Caki2 (cell line): ENCODE measurements at places on chromosomes 2 and 18. TPM values are rescaled to one million over a fixed set of nuclear protein-coding genes. Genes with fewer than 3 reads are reported as not detected.
A peak's percentile ranks its signal among the peaks of the same experiment; 100 is the strongest.

The NPHP1 gene
- 4.9 and 29.2 TPM in 2 replicates for total RNA-seq

The CCDC195 gene
- not detected in 2 replicates for total RNA-seq

- DNase-seq: no peak
Measured at GRCh38 chr18:46156124-46156745, 52.0 kb downstream of the HAUS1 start.

DNA sequence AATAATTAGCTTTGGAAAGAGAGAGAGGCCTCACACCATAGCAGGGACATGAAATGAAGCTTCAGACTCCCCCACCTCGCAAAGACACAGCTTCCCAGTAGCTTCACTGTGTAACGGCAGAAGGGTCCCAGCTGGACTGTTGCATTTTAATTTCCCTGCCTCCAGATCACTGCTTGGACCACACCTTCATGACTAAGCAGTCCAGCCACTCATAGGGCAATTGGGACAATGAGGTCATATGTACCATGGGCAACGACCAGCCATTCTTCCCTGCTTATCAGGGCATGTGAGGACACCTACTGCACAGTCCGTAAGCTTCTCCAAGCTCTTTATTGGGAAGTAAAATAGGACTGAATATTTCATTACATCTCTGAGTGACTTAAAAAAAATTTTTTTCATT is 183.0 kb downstream of the MREG start:
- peak; percentile 92 for DNase-seq

- DNase-seq: no peak
Measured at GRCh38 chr2:12463189-12463588, 253.5 kb upstream of the TRIB2 start.
